ENCODE measurements at places on chromosomes 16 and 17.

DNA sequence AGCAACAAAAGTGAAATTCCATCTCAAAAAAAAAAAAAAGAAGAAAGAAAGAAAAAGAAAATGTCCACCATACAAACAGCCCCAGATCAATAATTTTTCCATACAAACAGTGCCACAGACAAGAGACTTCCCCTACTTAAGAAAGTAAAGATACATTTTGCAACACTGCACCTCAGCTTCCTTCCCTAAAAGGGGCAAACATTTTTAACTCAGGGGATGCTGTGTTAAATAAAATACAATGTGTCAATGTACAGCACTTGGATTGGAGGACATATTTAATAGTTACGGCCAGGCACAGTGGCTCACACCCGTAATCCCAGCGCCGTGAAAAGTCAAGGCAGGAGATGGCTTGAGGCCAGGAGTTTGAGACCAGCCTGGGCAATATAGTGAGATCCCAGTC is 22.3 kb downstream of the MYH11 start:
- DNase-seq, result no peak

- no peak for DNase-seq
Observed at GRCh38 chr17:20989481-20989880, 53.3 kb downstream of the USP22 start.

- no peak for DNase-seq
Observed at GRCh38 chr17:27244491-27245223, 49.3 kb upstream of the WSB1 start.

GRCh38 chr16:35794896-35795295 is 2335.5 kb downstream of the TP53TG3F start:
- DNase-seq, result no peak

DNA sequence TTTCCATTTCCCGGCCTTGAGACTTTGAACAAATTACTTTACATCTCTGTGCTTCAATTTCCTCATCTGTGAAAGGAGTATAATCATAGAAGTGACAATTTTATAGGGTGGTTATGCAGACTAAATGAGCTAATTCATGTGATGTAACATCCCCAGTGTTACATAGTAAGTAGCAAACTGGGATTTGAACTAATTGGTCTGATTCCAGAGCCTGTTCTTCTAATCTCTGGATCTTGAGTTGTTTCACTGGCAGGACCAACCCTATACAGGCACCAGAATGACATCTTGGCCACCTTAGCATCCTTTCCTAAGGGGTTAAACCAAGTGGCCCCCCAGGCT is 77.7 kb downstream of the AATF start:
- no peak for DNase-seq

DNA sequence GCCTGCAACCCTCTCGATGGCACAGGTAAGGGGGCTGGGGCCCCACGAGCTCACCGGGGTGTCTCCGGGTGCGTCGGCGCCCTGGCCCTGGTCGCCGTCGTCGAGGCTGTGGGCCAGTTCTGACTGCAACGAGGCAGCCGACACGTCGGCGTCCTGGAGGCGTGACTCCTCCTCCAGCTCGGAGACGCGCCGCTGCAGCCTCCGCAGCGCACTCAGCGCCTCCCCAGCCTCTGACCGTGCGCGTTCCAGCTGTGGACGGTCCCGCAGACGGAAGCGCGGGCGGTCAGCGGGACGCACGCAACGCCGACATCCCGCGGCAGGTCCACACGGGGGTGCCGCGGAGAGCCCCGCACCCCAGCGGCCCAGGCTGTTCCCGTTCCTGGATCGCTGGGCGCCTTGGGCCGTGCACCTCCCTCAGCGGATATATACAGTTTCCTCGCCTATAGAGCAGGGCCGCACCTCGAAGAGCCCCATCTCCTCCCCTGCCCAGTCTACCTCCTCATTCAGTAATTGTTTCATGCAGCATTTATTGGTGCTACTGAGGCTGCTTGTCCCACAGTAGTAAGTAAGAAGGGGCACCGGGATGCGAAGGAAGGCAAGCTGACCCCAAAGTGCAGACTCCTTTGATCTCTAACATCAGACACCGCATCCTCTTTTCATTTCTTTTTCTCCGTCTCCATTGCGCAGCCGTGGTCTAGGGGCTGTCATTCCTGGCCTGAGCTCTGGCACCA is 5.8 kb downstream of the THOC6 start:
- no peak for DNase-seq

GRCh38 chr16:12723681-12724080 is 80.0 kb downstream of the CPPED1 start:
- DNase-seq, result no peak

DNA sequence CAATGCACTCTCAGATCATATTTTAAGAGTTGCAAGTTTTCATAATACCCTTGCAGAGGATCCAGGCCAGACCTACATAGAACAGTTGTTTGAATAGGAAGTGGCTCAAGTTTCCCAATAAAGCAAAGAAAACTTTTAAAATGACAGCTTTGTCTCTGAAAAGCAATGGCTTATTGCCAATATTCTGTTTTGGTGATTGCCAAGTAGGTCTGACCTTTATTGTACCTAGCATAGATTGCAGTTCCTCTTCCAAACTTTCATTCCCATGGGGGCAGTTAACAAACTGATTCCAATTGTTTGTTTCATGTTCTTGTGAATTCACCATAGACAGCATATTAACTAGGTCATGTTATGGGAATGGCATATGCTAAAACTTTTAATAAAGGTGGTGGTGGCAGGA is 664.6 kb upstream of the CA10 start:
- no peak for DNase-seq

- no peak for DNase-seq
Observed at GRCh38 chr17:692116-692515, 22.5 kb downstream of the VPS53 start.

- no peak for DNase-seq
Observed at GRCh38 chr17:47686664-47687327, 7.2 kb upstream of the TBKBP1 start.

- DNase-seq, result no peak
Observed at GRCh38 chr17:73340093-73340596, 28.3 kb upstream of the CDC42EP4 start.

GRCh38 chr16:11672206-11673090 is 4.2 kb downstream of the SNN start:
- DNase-seq, result no peak

- DNase-seq, result no peak
Observed at GRCh38 chr16:17351441-17352035, 119.2 kb downstream of the XYLT1 start.

- no peak for DNase-seq
Observed at GRCh38 chr17:19533036-19533717, 477 bp upstream of the SLC47A1 start.

GRCh38 chr16:31105677-31106213 is 2.4 kb upstream of the BCKDK start:
- peak; percentile 69 for DNase-seq

DNA sequence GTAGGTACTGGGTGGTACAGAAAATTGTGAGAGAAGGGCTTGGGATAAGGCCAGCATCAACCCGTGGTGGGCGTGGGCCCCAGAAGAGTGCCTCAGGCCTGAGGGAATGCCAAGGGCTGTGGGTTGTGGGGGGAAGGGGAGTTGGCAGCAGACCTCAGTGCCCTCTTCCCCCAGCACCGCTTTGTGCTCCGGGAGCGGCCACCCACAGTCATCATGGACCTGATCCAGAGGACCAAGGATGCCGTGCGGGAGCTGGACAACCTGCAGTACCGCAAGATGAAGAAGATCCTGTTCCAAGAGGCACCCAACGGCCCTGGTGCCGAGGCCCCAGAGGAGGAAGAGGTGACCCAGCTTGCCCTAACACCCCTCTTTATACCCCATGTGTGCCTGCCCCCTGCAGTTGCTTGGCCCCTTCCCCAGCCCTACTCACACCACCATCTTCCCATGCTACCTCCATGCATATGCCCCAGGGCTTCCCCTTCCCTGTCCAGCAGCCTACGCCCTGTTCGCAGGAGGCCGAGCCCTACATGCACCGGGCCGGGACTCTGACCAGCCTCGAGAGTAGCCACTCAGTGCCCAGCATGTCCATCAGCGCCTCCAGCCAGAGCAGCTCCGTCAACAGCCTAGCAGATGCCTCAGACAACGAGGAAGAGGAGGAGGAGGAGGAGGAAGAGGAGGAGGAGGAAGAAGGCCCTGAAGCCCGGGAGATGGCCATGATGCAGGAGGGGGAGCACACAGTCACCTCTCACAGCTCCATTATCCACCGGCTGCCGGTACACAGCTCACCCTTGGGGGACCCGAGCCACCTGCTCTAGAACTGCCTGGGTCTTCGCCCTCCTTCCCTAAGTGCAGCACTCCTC is 9.1 kb downstream of the TAOK2 start:
- no peak for DNase-seq

DNA sequence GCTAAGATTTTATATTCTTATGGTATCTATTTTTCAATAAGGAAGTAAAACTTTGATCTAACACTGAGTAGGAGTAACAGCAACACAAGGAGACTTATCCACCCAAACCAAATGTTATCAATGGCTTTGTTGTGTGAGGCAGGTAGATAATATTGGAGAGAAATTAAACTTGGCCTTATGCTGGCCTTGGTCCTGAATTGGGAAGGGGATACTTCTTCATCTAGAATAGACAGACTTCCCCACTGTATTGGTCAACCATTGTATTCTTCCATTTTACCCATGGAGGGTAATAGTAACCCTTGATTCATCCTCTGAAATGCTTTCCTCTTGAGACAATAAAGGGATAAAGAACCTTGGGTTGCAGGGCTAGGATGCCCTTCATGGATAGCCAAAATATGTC is 76.3 kb upstream of the ANKFN1 start:
- no peak for DNase-seq

DNA sequence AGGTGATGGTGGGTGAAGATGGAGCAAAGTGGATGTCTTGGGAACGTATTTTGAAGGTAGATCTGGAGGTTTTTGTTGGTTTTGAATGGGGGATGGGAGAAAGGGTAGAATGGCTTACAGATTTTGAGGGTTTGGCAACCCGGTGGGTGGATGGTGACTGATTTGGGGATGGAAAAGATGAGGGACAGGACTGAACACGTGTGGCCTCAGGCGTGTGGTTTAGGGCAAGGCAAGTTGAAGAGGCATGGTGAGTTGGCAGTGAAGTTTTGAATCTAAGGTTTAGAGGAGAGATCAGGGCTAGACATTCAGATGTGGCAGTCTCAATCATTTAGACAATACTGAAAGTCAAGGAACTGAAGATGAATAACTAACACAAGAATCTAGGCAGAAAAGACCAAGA is 5.0 kb upstream of the DCTPP1 start:
- no peak for DNase-seq

GRCh38 chr16:88685156-88686061 is 898 bp downstream of the SNAI3 start:
- no peak for DNase-seq

GRCh38 chr17:39636587-39636926 is 387 bp upstream of the STARD3 start:
- no peak for DNase-seq

DNA sequence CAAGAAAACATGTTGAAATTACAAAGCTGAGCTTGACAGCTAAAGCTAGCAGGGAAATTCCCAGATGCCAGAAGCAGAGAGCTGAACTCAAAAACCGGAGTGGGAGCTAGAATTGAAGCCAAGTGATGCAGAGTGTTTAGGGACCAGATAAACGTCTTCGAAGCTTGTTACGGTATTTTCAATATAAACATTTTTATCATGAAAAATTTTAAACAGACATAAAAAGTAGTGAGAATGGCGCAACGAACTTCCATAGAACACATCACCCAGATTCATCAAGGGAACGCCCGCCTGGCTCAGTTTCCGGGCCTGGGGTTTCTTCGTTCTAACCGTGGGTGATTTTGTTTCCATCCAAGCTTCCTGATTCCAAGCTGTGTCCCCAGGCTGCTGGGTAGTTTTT is 18.1 kb downstream of the SPNS2 start:
- no peak for DNase-seq

- DNase-seq, result no peak
Observed at GRCh38 chr16:29696881-29697331, 17.9 kb downstream of the QPRT start.

DNA sequence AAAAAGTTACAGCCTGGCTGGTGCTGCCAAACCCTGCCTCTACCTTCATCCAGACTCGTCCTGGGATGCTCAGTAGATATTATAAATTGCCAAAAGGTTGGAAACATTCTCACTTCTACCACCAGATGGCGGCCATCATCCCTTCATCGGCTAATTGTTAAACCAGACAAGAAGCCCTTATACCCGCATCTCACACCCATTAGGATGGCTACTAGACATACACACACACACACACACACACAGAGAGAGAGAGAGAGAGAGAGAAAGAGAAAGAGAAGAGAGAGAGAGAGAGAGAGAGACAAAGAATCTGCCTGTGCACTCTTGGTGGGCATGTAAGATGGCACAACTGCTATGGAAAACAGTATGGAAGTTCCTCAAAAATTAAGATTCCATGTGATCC is 15.0 kb upstream of the SCIMP start:
- peak; percentile 50 for DNase-seq

DNA sequence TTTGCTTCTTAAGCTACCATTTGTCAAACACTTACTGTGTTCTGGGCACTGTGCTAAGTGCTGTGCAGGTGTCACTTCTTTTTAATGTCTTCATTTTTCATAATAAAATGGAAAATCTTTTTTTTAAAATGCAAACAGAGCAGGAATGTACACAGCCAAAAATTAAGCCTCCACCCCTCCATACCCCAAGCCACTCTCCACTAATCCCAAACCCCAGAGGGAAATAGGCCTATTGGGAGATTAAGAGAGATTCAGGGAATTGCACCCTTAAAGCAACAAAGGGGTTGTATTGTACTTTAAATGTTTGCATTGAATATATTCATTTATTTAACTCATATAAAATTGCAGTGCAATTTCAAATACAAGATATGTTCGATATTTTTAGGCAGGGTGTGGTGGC is 28.6 kb upstream of the GAN start:
- no peak for DNase-seq

- no peak for DNase-seq
Observed at GRCh38 chr16:87133966-87134627, 183.1 kb downstream of the C16orf95 start.

DNA sequence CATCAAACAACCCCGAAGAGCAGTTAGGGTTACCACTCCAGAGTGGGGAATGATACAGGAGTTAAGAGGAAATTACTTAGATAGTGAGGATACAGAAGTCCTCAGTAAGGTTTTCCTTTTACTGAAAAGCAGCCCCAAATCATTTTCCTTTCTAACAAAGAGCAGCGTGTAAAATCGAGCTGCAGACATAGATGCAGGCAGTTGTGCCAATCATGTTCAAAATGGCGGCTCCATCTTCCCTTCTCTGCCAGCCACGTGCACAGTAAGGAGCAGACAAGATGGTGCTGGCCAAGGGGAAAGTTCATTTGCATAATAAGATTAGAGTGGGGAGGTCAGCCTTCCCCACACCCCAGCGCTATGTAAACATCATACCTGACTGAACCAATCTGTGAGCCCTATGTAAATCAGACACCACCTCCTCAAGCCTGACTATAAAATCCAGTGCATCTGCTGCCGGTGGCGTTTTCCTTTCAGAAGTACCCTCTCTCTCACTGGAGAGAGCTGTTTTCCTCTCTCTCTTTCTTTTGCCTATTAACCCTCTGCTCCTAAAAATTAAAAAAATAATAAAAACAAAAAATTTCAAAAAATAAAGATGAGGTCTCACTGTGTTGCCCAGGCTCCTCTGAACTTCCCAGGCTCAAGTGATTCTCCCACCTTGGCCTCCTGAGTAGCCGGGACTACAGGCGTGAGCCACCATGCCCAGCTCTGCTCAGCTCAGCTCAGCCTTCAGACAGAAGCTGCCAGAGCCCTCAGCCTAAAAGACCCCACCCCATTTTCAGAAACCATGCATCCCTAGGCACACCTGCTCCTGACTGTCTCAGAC is 2.6 kb upstream of the SRL start:
- DNase-seq, result no peak
